Left ventricle myocardium inferior (tissue), 1 donor: ENCODE measurements at places on chromosomes 6 and 20. TPM values are rescaled to one million over a fixed set of nuclear protein-coding genes. Genes with fewer than 3 reads are reported as not detected.

GSTA4 gene
- total RNA-seq: 9.4 TPM

DOK5 gene
- 14.3 TPM for total RNA-seq

DNA sequence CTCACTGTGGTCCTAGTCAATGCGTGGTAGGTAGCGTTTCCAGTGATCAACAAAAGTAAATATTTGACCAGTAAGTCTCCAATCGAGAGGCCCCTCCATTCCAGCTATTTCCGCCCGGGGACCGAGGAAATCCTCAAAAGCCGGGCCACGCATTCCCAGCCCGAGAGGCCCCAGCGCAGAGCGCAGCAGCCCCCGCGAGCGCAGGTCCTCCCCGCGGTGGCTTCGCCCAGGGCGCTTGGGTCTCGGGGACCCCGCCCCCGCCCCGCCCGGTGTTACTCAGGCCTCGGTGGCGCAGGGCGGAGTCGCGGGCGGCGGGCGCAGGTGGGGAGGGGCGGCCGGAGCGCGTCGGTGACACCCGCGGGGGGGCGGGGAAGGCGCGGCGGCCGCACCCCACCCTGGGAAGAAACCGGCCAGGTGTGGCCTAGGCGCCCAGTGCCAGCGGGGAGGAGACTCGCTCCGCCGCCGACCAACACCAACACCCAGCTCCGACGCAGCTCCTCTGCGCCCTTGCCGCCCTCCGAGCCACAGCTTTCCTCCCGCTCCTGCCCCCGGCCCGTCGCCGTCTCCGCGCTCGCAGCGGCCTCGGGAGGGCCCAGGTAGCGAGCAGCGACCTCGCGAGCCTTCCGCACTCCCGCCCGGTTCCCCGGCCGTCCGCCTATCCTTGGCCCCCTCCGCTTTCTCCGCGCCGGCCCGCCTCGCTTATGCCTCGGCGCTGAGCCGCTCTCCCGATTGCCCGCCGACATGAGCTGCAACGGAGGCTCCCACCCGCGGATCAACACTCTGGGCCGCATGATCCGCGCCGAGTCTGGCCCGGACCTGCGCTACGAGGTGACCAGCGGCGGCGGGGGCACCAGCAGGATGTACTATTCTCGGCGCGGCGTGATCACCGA is at the start of gene DSP:
Gene DSP (plus strand): TSS at position 497 of the 890 bp plus-strand sequence. CDS start 245 bp downstream, at position 742.
- H3K27ac ChIP-seq: peak within 1 kb of the TSS; percentile 93
- peaks cover 96% of the 10 kb centered on the region for H3K27me3 ChIP-seq
- peaks cover 40% of the 10 kb centered on the region for H3K4me1 ChIP-seq
- DNase-seq: peak; percentile 68
- H3K4me3 ChIP-seq: peak within 1 kb of the TSS; percentile 75

DNA sequence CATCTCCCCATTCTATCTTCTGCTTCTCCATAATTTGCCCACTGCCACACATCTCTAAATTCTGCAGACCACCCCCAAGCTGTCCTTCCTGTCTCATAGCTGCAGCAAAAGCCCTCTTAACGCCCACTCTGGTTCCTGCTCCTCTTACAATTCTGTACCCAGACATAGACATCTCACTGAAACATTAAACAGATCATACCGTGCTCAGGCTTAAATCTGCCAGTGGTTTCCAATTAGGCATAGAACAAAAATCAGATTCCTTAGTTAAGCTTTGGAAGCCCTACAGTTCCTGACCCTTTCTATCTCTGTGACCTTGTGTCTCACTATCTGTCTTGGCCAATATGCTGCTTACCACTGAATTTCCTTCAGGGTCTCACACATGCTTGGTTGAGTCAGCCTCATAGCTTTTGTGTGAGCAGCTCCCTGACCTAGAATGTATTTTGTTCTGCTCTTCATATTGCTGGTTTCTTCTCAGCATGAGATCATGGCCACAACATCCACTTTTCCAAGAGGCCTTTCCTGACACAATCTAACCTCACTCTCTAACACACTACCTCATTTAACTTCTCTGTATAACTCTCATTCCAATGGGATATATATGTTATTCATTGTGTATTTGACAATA is 749.7 kb downstream of the MAFB start:
- DNase-seq: no peak
- H3K27me3 ChIP-seq: no peaks in the 10 kb centered on the region
- H3K36me3 ChIP-seq: no peaks in the 10 kb centered on the region
- no peak overlapping the region for H3K4me3 ChIP-seq
- no peak overlapping the region for H3K27ac ChIP-seq
- peaks cover 9% of the 10 kb centered on the region for H3K4me1 ChIP-seq

CLDN20 gene
- not detected for total RNA-seq

HMGCLL1 gene
- 1.2 TPM for total RNA-seq

DNA sequence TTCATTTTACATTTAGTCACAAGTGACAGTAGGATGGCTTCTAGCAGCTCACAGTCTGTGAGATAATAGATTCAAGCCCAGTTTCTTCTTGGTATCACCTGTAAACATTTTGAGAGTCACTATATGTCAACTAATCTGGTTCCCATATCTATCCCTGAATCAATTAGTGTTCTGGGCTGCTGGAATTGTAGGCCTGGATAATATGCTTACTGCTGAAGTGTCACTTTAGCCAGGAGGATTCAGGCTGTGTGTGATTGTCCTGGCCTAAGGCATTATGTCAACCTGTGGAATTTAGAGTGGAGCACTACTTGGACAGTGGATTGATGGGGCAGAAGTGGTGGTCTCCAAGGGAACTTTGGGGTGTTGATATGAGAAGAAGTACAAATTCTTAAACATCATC is 1071.8 kb upstream of the CITED2 start:
- no peak for DNase-seq
- no peak overlapping the region for H3K4me3 ChIP-seq
- no peak overlapping the region for H3K27ac ChIP-seq
- H3K36me3 ChIP-seq: no peaks in the 10 kb centered on the region
- H3K27me3 ChIP-seq: no peaks in the 10 kb centered on the region

NR2E1 gene
- not detected for total RNA-seq

DNA sequence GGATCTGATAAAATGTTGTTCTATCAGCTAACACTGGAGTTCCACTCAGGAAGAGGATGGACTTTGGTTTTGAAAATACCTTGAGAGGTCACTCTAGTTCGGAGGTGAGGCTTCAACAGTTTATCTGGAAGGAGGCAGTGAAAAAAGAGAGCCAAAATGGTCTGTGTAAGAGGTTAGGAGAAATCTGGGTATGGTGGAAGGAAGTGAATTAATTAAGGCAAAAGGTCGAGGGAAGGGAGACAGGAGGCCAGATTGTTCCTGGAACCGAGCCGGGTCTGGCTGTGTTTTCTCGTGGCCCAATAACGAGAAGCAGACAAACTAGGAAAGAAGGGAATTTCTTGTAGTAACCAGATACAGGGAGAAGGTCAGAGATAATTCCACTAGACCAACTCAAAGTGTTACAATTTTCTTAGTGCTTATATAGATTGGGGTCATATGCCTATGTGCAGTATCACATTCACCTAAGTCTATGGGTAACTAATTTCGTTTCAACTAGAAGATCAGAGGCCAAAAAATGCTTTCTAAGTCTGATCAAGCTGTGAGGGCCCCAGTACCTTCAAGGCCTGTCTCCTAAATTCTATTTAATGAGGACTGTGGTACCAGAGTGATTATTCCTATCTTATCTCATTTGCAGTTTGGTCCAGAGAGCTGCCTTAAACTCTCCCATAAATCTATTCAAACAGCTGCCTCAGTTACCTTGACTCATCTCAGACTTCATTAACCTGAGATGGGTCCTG is 96.0 kb upstream of the SNX9 start:
- H3K27ac ChIP-seq: peak overlapping the region; percentile 70
- H3K4me3 ChIP-seq: no peak overlapping the region
- DNase-seq: peak; percentile 78
- H3K4me1 ChIP-seq: peaks cover 15% of the 10 kb centered on the region
- H3K27me3 ChIP-seq: no peaks in the 10 kb centered on the region

GRCh38 chr6:36247693-36248092 is 22.2 kb upstream of the PNPLA1 start:
- H3K27me3 ChIP-seq: peaks cover 8% of the 10 kb centered on the region
- no peaks in the 10 kb centered on the region for H3K36me3 ChIP-seq
- no peaks in the 10 kb centered on the region for H3K4me1 ChIP-seq
- no peak overlapping the region for H3K27ac ChIP-seq
- DNase-seq: no peak

DNA sequence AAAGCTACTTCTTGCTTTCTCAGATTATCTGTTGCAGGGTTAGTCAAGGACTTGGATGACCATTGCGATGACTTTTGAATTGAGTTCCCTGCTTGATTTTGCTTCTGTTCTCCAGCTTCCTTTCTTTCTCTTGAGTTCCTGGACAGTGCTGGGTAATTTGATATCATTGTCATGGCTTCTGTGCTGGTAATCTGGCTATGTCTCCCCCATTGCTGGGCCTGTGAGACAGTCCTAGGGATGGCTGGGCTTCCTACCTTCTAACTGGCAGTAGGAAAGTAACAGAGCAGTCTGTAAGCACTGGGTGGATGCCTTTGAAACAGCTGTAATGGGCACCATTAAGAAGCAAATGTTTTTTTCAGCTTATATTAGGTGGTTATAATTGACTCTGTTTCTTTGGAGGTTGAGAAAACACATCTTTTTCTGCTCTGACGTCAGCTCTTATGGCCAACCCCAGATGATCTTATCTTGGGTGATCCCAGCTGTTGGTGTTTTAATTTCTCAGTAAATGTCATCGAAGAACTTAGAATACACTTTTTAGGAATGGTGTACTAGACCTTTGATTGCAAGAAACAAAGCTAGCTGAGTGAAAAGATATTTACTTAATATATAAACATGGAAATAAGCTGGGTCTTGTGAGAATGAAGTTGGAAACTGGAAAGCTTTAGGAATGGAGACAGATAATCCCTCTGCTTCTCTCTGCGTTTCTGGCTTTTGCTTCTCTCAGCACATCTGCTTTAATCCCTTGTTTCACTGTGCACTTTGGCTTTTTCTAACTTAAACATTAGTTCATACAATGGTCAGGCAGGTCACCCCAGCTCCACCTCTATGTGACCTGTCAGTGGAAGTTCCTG is 195.0 kb upstream of the MAN1A1 start:
- no peaks in the 10 kb centered on the region for H3K36me3 ChIP-seq
- H3K4me1 ChIP-seq: no peaks in the 10 kb centered on the region
- no peak overlapping the region for H3K4me3 ChIP-seq
- no peak for DNase-seq
- no peaks in the 10 kb centered on the region for H3K27me3 ChIP-seq

SLPI gene
- total RNA-seq: 1.8 TPM

DNA sequence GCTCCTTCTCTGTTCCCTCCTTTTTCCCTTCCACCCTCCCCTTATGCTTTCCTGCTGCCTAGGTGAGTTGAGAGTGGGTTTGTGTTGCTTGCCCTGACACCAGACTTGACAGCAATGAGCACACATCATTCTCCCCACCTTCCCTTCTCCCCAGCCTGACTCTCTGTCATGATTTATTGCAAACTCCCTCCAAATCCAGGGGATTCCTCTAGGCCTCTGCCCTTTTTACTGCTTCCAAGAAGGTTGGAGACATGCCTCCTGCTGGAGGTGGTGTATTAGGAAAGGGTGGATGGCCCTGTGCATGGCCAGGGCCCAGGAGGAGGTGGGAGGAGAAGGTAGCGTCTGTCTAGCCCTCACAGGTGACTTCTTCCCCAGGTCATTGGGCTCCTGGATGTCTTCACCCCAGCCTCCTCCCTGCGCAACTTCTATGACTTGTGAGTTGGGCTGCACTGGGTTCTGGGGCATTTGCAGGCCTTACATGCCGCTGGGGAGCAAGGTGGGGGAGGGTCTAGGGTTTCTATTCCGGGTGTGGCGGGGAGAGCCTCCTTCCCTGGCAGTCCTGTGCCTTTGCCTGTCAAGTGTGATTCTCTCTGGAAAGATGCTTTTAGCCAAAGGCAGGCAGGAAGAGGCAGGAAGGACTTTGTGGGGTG is 2.1 kb downstream of the MAPK13 start:
- H3K4me3 ChIP-seq: no peak overlapping the region
- H3K36me3 ChIP-seq: no peaks in the 10 kb centered on the region
- H3K4me1 ChIP-seq: peaks cover 23% of the 10 kb centered on the region
- H3K27ac ChIP-seq: no peak overlapping the region

EDN3 gene
- total RNA-seq: not detected

GRCh38 chr20:58135441-58136148 is 92.9 kb downstream of the ANKRD60 start:
- no peak overlapping the region for H3K4me3 ChIP-seq
- H3K27ac ChIP-seq: no peak overlapping the region
- DNase-seq: no peak
- no peaks in the 10 kb centered on the region for H3K36me3 ChIP-seq
- peaks cover 12% of the 10 kb centered on the region for H3K4me1 ChIP-seq

CLVS2 gene
- 0.05 TPM for total RNA-seq

DNA sequence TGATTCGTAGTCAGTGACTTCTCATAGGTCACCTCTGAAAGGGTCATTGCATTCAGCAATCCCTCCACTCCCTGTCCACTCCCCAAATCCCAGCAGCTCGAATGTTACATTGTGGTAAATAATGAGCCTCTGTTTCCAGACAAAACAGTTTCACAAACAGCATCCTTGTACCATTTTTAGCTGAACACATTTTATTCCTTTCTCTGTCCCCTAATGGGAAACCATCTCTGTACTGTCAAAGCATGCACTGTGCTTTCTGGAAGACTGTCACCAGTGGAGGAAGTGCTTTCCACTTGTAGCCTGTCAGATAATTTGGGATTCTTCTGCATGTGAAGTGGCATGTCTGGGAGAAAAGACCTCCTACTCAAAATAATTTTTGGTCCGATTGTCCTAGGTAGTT is 82.0 kb downstream of the SLC35F1 start:
- H3K36me3 ChIP-seq: no peaks in the 10 kb centered on the region
- DNase-seq: no peak
- H3K27me3 ChIP-seq: peaks cover 7% of the 10 kb centered on the region
- H3K4me3 ChIP-seq: no peak overlapping the region
- no peak overlapping the region for H3K27ac ChIP-seq

DNA sequence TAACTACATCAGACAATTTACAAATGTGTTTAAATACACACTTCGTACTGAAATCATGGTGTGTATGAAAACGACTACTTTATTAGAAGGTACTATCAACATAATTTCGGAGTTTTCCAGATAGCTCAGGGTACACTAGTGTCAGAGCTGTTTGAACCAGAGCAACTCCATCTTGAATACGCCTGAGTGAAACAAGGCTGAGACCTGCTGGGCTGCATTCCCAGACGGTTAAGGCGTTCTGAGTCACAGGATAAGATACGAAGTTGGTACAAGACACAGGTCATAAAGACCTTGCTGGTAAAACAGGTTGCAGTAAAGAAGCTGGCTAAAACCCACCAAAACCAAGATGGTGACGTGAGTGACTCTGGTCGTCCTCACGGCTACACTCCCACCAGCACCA is 167.6 kb downstream of the THBS2 start:
- H3K4me3 ChIP-seq: no peak overlapping the region
- H3K27me3 ChIP-seq: no peaks in the 10 kb centered on the region
- no peak overlapping the region for H3K27ac ChIP-seq
- no peak for DNase-seq

LTA gene
- total RNA-seq: not detected

DNA sequence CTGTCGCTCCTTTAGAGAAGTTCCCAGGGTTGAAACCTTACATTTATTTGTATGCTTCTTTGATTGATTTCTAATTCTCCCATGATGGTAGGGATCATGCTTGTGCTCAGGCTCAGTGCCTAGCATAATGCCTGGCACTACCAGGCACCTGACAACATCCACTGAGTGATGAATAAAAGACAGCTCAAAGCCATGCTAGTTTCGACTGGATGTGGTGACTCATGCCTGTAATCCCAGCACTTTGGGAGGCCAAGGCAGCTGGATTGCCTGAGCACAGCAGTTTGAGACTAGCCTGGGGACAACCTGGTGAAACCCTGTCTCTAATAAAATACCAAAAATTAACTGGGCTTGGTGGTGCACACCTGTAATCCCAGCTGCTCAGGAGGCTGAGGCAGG is 11.6 kb upstream of the CD164 start:
- H3K36me3 ChIP-seq: no peaks in the 10 kb centered on the region
- no peak for DNase-seq
- H3K4me1 ChIP-seq: peaks cover 20% of the 10 kb centered on the region
